Foreskin keratinocyte (primary cell): ENCODE measurements at places on chromosomes 12 and 14. TPM values are rescaled to one million over a fixed set of nuclear protein-coding genes. Genes with fewer than 3 reads are reported as not detected.

DNA sequence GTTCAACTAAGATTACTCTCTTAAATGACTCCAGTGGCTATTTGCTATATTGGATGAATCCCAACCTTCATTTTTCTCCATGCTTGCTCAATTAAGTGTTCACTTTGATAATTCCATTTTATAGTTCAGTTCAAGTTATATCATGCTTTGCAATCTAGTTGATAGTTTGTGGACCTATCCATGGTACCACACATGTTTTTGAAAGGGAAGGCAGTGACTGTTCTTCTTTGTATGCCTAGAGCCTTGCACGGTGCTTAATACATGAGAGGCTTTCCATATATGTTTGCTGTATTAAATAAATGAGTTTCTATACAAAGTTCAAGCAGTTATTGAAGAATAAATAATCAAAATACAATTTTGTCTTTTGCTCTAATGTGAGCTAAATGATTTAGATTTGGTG lies 391.3 kb downstream of the NELL2 start:
- DNase-seq = no peak

- peak; percentile 88 for DNase-seq
These were observed 18.2 kb upstream of the RNASE12 start for GRCh38 chr14:20609215-20610001.

GRCh38 chr14:96574633-96575632 lies 72.8 kb downstream of the PAPOLA start:
- DNase-seq = peak; percentile 64

DNA sequence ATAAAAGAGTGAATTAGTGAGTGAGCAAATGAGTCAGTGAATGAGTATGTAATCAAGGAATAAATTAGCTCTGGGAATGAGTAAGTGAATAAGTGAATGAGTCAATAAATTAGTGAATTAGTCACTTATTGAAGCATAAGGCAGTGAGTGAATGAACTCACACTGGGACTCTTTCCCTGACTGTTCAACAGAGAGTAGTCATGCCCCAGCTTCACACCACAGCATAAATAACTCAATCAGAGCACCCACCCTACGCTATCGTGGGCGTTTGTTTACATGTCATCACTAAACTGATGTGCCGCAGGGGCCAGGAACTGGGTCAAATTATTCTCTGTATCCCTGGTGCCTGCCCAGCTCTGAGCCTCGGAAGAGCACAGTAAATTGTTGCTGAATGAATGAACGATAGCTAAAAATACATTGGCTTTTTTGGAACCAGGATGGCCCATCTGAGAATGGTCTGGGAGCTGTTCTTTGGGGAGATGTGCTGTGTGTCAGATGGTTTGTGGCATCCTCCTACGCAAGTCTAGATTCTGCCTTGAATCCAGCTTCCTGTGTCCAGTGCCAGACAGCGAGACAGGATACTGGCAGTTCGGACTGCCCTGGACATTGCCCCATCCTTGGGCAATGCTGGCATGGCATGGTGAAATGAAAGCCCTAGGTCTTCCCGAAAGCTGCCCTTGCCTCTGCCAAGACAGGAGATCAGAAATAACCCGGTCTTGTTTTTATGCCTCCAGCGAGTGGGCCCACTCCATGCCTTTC lies 98.0 kb upstream of the RTL1 start:
- DNase-seq = peak; percentile 69

- no peak for DNase-seq
These were observed 2.5 kb upstream of the CTDSP2 start for GRCh38 chr12:57849035-57849434.

DNA sequence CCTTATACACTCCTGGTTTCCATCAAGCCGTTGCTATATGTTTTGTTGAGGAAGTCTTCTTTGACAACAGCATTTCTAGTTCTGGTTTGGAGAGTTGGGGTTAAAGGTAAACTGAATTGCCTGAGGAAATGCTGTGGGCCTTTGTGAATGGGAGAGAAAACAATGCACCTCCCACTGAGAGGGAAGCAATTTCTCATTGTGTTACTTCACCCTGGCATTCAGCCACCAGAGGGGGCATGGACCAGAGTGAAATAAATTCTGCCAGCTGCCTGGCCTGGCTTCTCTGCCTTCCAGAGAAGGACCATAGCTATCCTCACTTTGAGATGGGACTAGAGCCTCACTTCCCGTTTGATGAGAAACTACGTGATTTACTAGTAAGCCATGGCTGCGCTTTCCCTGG lies 475.3 kb downstream of the EGLN3 start:
- peak; percentile 37 for DNase-seq

DNA sequence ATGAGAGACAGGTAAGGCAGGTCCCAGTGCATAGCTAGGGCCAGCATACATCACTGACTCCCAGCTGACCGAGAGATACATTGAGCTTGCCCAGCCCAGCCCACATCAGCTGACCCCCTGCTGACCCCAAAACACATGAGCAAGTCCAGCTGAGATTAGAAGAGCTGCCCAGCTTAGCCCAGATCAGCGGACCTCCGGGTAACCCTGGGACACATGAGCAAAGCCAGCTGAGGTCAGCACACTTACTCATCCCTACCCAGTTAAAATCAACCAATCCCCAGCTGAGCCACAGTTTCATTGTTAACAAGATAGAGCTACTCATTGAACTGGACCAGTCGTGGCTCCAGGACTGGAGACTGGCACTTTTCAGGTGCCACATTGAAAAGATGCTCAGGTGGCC lies 21.8 kb upstream of the FBXO34 start:
- DNase-seq = no peak

The MON2 gene
- 19.0 and 20.1 TPM in 2 replicates for total RNA-seq

- DNase-seq = peak; percentile 44
These were observed 370.6 kb downstream of the KCNH5 start for GRCh38 chr14:62674563-62675237.

DNA sequence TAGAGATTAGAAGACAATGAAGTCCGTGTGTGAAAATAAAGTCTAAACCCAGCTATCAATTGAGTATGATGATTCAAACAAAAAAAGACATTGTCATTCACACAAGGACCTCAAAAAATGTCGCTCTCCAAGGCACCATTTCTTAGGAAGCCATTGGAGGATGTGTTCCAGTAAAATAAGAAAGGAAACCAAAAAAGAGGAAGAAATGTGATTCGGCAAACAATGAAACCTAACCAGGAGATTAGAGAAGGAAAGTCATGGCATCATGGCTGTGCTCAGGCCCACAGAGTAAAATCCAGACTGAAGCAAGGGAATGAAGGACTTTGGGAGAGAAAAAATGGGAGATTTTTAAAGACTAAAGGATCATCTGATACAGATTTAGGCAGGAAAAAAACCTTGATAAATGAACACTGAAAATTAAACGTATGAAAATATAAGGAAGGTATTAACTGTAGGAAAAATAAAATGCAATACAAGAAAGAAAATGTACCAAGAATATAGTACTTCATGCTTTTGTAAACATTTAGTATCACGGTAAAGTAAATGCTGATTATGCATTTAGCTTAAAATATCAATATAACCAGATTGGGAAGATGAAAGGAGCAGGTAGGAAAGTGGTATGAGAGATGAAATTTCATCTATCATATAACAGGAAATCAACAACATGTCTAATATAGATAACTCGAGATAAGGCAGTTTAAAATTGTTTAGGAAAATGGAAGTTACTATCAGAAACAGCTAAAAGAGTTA lies 38.2 kb upstream of the MTHFD1 start:
- DNase-seq = no peak

DNA sequence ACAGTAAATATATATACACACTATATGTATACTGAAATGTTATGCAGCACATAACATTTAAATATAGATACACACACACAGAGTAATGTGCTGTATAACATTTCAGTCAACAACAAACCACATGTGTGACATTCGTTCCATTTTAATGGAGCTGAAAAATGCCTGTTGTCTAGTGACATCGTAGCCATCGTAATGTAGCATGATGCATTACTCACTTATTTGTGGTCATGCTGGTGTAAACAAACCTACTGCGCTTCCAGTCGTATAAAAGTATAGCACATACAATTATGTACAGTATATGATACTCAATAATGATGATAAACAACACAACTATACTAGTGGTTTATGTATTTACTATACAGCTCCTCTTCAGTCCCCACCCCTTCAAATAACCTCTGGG lies 119.0 kb upstream of the SLC38A4 start:
- DNase-seq = no peak

DNA sequence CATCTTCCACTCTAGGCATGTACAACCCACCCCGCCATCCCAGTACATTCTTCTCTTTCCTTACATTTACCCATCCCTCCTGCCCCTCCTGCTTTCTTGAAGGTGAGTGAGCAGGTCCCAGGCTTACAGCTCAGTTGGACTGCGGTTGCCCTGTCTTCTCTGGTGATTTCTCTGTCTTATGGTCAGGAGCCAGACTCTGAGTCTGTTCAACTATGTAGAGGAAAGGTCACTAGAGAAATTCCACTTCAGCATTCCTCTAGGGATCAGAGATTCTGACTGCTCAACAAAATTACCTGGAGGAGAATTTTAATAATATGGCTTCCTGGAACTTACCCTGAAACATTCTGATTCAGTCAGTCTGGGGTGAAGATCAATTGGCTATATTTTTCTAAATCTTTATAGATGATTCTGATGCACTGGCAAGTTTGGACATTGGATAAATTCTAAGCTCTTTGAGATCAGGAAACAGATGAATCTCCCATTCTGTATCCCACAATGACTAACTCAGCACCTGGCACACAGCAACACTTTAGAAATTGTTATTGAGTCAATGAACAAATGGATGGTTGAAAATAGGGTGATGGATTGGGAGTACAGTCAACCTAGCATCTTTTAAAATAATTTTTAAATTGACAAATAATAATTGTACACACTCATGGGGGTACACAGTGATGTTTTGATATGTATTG lies 128.6 kb upstream of the HIF1A start:
- DNase-seq = peak; percentile 83

- DNase-seq = no peak
These were observed 6.1 kb upstream of the BDKRB2 start for GRCh38 chr14:96198430-96199130.

DNA sequence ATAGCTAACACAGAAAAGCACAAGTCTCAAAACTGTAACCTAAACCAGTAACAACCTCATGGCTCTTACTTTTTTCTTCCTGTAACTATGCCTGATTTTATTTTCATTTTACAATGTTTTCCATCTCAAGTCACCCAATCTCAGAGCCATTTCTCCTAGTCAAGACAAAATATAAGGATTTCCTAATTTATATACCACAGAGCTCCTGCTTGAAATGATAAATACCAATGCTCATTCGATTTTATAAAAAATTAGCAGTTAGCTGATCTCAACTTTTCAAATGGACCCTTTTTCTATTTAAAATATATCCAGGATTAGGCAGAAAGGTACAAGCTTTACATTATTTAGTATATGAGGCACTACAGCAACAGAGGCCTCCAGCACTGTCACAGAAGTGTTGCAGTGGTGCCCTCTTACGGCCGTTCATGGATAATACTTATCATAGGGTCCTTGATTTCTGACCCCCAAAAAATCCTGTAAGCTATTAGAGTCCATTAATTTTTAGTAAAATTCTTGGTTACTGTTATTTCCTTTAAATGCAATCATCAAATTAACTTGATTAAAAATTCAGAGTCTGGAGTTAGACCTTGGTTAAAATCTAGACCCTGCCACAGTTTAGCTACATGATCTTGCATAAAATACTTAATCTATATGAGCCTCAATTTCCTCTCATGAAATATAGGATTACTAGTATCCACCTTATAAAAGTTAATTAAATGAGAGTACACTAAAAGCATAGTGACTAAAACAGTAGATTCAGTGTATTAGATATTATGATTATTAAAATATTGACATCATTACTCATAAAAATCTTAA lies 68.3 kb downstream of the SEC23A start:
- DNase-seq = no peak

The ABHD4 gene
- 7.4 and 8.2 TPM in 2 replicates for total RNA-seq

The ISM2 gene
- total RNA-seq = 0.10 and 0.14 TPM in 2 replicates

GRCh38 chr12:108856170-108856427 lies 1.3 kb downstream of the SSH1 start:
- no peak for DNase-seq

GRCh38 chr12:122051231-122051876 lies 27.2 kb upstream of the MLXIP start:
- no peak for DNase-seq

GRCh38 chr12:19528750-19529149 lies 89.5 kb downstream of the AEBP2 start:
- no peak for DNase-seq

The HSPA2 gene
- 23.1 and 33.2 TPM in 2 replicates for total RNA-seq

- DNase-seq = no peak
These were observed 1.9 kb downstream of the EGLN3 start for GRCh38 chr14:33948869-33949408.

The MGP gene
- 0.44 TPM in 1 of 2 replicates, not detected in the other for total RNA-seq

DNA sequence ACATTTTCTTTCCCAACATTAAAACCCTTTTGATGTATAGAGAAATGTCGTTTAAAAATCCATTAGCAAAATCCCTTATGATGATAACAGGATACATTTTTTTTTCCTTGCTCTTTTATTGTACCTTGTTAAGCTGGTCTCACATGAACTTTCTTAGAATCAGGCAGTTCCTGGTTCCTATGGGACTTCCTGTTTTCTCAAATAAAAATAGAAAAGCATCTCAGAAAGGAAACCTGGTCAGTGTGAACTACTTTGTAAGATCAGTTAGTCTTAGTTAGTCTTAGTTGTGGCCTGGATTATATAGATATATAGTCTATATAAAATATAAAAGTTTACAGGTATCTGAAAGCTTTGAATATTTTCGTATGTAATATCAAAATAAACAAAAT lies 40.3 kb downstream of the LEMD3 start:
- no peak for DNase-seq

The TECPR2 gene
- total RNA-seq = 10.4 and 10.6 TPM in 2 replicates

The GXYLT1 gene
- total RNA-seq = 9.4 and 9.7 TPM in 2 replicates

DNA sequence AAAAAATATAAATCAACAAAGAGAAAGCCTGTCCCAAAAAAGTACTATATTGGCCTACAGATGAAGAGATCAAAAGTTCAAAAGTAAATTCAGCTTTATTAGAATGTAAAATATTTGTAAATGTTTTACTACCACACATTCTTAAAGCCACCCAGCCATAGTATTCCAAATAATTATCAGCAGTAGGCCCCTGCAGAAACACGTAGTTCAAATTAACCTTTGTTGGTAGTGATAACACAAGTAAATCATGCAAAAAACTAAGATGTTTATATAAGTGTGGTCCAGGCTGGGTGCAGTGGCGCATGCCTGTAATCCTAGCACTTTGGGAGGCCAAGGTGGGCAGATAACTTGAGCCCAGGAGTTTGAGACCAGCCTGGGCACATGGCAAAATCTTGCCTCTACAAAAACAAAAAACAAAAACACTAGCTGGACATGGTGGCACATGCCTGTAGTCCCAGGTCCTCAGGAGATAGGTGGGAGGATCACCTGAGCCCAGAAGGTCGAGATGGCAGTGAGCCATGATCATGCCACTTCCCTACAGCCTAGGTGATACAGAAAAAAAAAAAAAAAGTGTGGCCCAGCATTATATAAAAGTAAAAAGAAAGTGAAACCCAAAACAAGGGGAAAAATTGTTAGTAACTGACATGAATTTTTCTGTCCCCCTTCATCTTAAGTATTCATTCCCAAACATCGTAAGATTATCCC lies 17.9 kb downstream of the SPTLC2 start:
- no peak for DNase-seq

GRCh38 chr14:34699873-34700621 lies 14.3 kb downstream of the CFL2 start:
- DNase-seq = peak; percentile 95
